Activated gamma-delta T cell treated with anti-CD3 and anti-CD28 coated beads, Interleukin-2, amount 50 U/mL, for 16 hours (primary cell): ENCODE measurements at places on chromosomes 7 and 10.

GRCh38 chr7:151148319-151149259 is 18.9 kb downstream of the GBX1 start:
- no peak for DNase-seq

DNA sequence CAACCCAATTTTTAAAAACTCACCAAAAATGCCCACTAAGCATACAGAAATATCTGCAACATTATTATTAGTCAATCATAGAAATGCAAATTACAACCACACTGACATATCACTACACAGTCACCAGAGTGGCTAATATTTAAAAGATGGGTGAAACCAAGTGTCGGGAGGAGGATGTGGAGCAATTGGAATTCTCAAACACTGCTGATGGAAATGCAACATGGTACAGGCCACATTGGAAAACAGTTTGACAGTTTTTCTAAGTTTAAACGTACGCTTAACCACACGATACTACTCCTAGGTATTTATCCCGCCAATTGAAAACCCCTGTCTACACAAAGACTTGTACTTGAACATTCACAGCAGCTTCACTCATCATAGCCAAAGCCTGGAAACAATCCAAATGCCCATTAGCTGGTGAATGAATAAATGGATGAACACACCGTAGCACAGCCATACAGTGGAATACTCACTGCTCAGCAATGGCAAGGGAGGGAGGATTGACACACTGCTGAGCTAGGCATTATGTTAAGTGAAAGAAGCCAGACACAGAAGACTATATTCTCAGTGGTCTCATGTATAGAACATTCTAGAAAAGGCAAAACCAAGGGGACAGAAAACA is 16.3 kb downstream of the GCK start:
- DNase-seq, result no peak

- DNase-seq, result no peak
These were observed 22.9 kb upstream of the DUSP5 start for GRCh38 chr10:110474826-110475225.

GRCh38 chr10:60140651-60141632 is 234.6 kb upstream of the CCDC6 start:
- no peak for DNase-seq

DNA sequence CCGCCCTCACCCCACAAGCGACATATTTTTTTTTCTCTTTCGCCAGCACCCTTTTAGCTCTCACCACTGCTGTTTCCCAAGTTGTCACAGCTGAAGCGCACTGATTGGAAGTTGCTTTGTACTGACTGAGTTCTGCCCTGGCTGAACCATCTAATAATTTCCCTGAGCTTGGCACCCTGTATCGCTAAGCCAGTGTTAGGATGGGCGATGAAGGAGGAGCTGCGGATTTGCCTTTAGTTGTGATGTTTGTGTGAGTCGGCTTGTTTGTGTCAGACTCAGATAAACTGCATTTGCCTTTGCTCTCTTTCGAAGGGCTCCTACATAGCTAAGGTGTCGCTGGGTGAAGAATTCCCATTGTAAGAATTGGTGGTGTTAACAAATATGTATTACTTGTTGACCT is 1.3 kb upstream of the ATXN7L1 start:
- no peak for DNase-seq

- DNase-seq, result no peak
These were observed 721 bp downstream of the ARL3 start for GRCh38 chr10:102713539-102713813.

DNA sequence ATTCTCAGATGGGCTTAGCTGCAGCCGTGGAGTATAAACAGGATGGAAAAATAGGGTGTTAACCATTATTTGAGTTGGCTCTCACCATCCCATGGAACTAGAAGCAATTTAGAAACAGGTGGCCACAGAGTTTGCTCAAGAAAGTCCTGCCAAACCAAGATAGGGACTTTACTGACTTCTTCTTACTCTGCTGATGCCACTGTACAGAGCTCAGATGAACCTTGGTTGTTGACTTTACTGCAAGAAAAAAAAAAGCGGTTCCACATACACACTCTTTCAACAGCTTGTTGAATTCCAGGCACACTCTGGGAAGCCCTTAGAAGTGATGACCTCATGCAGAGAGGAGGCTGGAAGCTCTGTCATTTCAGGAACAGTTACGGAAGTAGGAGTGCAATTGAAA is 753.4 kb downstream of the NRG3 start:
- DNase-seq, result no peak

GRCh38 chr10:70541736-70542564 is 60.6 kb downstream of the PRF1 start:
- DNase-seq, result no peak
